ENCODE measurements at places on chromosomes 5 and 9.

DNA sequence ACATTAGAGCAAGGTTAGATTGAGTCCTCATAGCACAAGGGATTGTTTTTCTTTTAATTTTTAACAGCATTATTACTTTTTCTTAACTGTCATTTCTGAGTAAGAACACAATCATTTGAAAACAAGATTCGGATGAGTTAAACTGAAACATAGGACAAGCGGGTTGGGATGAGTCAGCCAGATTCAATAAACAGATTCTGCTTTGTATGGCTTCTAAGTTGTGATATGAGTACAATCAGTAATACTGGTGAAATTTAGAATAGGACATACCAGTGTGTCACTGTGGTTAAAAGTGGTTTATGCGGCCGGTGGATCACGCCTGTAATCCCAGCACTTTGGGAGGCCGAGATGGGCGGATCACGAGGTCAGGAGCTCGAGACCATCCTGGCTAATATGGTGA, 364.3 kb upstream of the CDH10 start:
- DNase-seq, result no peak

DNA sequence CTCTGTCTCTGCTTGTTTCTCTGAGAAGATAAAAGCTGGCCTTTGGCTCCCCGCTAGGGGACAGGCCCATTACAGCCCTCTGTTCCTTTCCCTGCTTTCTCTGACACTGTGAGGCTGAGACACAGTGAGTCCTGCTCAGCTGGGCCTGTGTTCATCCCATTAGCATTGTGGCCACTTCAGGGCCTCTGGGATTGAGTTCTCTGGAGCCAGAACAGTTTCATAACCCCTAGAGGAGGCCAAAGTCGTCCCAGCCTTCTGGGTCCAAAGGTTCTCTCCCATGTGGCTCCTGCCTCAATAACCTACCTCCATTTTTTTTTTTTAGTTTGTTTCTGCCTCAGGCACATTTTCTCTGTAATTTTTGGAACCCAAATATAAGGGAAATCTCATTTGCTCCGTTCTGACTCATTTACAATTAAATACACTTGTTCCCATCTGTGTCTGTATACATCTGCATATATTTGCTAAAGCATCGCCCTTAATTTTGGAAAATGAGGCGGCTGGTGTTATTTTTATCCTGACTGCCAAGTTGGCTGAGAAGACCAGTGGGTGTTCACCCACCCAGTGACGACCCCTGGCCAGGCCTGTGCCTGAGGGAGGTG, 27.3 kb upstream of the CTNNA1 start:
- no peak for DNase-seq

DNA sequence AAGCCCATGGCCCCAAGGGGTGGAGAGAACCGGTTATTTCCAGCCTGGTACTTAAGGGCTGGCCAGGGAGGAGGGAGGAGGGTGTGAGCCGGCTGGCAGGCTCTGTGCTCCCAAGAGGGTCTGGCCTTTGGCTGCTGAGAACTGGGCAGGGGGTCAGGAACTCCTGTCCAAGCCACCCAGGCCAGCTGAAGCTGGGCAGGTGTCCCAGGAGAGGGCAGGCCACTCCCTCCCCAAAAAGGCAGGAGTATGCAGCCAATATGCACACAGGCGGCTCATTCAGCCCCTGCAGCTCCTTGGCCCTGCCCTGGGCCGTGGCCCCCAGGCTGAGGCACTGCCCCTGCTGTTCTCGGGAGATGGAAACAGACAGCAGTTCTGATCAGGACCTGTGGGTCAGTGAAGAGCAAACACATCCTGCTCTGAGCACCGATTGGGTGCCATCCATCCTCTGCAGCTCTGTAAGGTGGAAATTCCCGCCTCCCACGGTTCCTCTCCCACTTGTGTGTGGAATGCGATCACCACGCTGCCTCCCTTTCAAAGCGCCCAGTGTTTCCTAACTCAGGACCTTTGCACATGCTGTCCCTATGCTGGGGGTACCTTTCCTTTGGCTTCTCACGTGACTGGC, 17.1 kb upstream of the KIF12 start:
- DNase-seq, result no peak

DNA sequence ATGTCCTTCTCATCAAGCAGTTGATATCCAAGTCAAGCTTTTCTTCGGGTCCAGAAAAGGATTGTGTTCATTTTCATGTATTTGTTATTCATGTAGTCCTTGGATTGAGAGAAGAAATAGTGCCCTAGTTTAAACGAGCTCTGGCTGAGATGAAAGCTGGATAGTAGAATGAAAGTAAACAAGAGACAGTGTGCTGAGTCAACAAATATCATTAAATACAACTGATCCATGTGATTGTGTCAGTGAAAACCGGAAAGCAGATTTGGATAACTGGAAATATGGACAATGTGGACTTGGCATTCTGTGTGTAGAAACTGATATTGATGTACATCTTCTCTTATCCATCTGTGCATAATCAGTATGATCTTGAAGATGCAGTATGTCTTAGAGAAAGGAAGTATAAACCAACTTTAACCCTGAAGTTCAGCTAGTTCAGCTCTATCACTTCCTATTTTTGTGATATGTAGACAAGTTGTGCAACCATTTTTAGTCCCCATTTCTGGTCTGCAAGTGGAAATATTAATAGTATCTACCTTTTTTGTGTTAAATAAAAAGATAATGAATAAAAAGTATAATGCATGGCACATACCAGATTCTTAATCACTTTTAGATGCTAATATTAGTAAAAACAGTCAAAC, 4.4 kb downstream of the MUSK start:
- no peak for DNase-seq

- DNase-seq, result no peak
Measured at GRCh38 chr9:92632641-92633040, 37.3 kb downstream of the IPPK start.

DNA sequence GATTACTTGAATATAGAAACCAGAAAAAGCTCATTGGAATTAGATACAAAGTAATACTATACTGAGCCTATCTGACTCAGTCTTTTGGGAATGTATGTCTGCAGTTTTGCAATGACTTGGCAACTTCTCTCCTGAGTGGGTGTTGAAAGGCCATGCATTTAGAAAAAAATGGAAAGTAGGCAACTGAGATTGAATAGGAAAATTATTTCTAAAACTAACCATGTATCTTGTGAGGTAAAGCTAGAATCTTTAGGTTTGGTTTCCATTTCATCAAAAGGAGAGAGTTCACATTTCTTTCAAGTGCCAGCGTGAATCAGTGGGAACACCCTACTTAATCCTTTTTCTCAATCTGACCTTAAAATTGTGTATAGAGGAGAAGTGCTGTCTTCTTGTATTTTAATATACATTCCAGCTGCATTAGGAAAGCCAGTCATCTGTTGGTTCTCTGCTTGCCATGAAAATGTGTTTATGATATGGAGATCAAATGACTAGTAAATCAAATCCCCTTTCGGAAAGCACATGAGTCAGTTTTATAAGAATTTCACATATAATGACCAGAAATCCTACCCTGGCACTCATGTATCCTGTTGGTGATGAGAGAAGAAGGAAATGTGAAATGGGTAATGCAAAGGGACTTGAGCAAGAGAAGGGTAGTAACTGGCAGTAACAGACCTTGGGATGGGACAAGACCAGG, 30.4 kb downstream of the NFX1 start:
- no peak for DNase-seq

DNA sequence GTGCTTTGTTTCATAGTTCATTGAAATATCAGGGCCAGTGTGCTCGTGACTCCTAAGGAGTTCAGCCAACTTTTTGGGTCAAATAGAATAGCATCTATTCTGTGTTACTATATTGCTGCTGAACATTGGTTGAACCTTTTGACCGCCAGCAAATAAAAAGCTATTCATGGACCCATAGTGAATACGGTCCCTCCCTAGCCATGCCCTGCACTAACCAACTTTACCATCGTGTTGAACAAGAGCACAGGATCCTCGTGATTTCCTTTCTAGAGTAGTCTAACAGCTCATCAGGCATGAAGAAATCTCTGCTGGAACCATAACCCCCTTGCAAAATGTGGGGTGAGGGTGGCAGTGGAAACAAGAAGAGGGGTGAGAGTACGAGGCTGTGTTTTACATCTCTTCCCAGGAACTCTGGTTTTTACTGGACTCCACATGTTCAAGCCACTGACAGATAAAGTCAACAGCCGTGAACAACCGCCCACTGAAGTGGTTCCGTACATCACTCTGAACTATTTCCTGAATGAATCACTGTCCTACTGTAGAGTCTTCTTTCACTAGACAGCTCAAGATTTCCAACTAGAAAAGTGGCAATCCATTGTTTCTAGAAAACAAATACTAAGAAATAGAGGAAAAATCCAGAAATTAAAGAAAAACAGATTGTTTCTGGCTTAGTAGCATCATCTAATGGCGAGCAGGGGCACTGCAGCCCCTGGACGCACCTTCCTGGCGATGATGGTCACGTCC, 70.1 kb upstream of the SPATA31E1 start:
- no peak for DNase-seq

DNA sequence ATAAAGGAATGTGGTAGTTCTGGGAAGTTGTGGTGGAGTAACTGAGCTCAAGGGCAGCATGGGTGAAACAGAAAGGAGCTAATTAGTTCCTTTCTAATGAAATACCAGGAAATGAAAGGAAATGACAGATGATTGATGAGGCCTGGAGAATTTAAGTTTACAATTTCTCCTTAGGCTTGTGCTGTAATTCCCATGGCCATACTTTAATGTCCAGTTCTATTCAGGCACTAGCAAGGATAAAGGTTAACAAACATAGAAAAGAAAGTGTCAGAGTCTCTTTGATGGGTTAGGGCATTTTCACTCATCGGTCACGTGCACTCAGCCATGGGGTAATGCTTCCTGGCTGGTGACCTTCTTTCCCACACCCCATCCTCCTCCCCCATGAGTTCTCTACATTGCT, 70.3 kb downstream of the CTSL start:
- no peak for DNase-seq

DNA sequence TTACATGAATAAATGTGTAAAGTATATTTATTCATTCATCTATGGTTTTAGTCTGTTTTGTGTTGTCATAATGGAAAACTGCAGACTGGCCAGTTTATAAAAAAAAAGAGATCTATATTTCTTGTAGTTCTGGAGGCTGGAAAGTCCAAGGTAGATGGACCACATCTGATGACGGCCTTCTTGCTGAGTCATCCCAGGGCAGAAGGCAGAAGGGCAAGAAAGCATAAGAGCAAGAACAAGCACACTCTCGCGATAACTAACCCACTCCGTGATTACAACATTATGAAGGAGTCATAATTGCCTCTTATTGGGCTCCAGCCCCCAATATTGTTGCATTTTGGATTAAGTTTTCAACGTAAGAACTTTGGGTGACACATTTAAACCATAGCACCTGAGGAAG, 180.4 kb upstream of the DAB2 start:
- DNase-seq, result no peak

DNA sequence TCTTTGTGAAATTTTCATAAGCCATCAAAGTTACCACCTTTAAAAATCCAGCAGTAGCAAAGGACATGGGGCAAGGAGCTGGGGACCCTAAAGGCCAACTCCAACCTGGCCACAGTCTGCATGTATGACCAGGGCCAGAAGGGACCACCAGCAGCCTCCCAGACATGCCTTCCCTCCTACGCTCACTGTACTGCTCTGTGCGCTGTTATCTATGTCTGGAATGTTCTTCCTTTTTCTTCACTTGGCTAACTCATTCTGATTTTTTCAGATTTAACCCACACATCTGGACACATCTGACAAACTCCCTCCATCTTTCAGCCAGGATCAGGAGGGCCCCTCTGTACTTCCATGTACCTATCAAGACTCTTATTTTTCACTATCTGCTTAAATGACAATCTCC, 47.6 kb upstream of the TRAF1 start:
- DNase-seq, result no peak

- no peak for DNase-seq
Measured at GRCh38 chr9:115165233-115165632, 47.3 kb upstream of the TNC start.

- no peak for DNase-seq
Measured at GRCh38 chr5:43314724-43315123, 1.5 kb upstream of the HMGCS1 start.

DNA sequence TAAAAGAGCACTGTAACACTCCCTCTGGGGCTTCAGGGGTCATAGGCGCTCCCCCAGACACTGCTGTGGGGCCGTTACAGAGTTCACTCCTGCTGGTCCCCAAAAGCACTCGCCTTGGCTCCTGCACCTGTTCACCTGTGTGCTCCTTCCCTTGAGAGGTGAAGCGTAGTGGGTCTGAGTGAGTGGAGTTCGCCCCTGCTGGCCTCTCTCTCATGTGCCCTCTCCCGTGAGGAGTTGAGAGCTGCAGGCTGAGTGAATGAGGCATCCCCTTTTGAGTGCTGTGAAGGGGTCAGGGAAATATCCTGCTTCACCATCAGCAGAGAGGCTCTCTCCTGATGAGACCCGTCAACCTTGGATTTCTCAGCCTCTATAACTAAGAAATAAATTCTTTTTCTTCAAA, 134.6 kb upstream of the TUT7 start:
- DNase-seq, result no peak

- no peak for DNase-seq
Measured at GRCh38 chr5:103057208-103058130, 62.5 kb downstream of the GIN1 start.

GRCh38 chr9:121709798-121710197, 58.4 kb downstream of the DAB2IP start:
- DNase-seq, result no peak

DNA sequence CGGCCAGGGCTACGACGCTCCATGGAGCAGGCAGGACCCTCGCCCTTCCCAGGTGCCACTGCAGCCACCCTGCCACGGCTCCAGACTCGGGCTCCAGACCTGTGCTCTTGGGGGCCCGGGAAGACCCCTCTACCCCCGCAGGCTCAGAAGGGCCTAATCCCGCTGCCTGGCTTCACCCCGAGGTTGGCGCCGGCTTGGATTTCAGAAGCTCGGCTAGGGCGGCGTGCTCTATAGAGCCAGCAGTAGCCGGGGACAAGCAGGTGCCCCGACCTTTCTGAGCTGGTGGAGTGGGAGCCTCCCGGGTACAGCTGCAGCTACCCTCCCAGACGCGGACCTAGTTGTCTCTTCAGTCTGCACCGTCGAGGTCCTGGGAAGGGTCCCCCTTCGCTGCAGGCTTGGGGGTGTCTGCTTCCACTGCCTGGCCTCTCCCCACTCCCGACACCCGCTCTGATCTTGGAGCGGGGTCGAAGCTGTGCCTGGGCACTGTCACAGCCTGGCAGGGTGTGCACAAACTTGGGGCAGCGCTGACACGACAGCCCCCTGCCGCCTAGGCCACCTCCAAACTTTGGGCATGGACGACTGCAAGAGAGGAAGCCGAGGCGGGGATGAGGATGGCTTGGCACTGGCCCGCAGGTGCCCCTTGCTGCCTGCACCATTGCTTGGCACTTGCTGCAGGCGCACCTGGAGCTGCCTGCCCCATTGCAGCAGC, 1366.1 kb upstream of the CDH9 start:
- no peak for DNase-seq

- DNase-seq, result no peak
Measured at GRCh38 chr5:159712672-159713071, 203.6 kb upstream of the ADRA1B start.

GRCh38 chr9:85041466-85042137, 372.1 kb downstream of the NTRK2 start:
- DNase-seq, result no peak

DNA sequence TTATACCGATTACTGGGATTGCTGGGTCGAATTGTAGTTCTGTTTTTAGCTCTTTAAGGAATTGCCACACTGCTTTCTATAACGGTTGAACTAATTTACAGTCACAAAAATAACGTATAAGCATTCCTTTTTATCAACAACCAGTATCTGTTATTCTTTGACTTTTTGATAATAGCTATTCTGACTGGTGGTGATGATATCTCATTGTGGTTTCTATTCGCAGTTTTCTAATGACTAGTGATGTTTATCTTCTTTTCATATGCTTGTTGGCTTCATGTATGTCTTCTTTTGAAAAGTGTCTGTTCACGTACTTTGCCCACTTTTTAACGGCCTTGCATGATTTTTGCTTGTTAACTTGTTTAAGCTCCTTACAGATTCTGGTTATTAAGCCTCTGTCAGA, 74.4 kb downstream of the FAM174A start:
- no peak for DNase-seq
